ENCODE measurements at places on chromosomes 7 and 10.

- no peak for DNase-seq
Observed at GRCh38 chr7:158246272-158246959, 341.2 kb downstream of the PTPRN2 start.

GRCh38 chr10:8639486-8640185 lies 585.1 kb downstream of the GATA3 start:
- no peak for DNase-seq

DNA sequence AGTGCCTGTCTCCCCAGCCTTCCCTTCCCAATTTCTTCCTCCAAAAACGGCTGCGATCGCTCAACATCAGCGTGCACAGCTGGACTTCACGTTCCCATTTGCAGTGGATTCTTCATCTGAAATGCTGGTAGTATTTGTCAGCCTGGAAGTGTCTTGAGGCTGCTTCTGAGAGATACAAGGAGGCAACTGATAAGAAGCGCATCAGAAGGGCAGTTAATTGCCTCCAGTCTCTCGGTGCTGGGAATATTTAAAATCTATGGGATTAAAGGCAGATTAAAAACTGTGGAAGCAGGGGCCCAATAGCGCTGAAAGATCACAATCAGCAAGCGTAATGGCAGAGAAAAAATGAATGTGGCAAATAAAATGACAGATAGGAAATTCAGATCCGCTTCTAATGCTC lies 450.0 kb downstream of the GATA3 start:
- DNase-seq: no peak

- DNase-seq: no peak
Observed at GRCh38 chr10:26714415-26715136, 17.1 kb downstream of the PDSS1 start.

DNA sequence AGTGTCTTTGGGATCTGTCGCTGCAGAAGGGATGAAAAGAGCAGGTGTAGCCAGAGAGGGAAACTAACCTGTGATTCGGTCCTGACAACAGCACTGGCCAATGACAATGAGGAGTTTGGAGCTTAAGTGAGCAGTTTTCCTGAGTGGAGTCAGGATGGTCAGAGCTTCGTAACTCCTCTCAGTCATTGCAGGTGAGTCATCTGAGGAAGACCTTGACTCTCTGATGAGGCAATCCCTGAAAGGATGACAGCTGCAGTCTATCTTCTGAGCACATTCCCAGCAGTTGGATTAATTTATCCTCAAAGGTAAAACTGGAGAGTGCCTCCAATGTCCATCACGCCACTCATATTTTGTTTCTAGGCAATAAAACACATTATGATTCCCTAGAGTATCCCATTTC lies 401.9 kb downstream of the POM121L12 start:
- DNase-seq: no peak

- no peak for DNase-seq
Observed at GRCh38 chr7:131578602-131579001, 22.2 kb upstream of the PODXL start.
